ENCODE measurements at places on chromosomes 1 and 21.

GRCh38 chr21:46608672-46609111 lies 3.8 kb upstream of the S100B start:
- DNase-seq: no peak

- DNase-seq: no peak
Observed at GRCh38 chr1:50262436-50262835, 153.7 kb downstream of the ELAVL4 start.

GRCh38 chr1:222974496-222974895 lies 159.7 kb downstream of the DISP1 start:
- DNase-seq: no peak

DNA sequence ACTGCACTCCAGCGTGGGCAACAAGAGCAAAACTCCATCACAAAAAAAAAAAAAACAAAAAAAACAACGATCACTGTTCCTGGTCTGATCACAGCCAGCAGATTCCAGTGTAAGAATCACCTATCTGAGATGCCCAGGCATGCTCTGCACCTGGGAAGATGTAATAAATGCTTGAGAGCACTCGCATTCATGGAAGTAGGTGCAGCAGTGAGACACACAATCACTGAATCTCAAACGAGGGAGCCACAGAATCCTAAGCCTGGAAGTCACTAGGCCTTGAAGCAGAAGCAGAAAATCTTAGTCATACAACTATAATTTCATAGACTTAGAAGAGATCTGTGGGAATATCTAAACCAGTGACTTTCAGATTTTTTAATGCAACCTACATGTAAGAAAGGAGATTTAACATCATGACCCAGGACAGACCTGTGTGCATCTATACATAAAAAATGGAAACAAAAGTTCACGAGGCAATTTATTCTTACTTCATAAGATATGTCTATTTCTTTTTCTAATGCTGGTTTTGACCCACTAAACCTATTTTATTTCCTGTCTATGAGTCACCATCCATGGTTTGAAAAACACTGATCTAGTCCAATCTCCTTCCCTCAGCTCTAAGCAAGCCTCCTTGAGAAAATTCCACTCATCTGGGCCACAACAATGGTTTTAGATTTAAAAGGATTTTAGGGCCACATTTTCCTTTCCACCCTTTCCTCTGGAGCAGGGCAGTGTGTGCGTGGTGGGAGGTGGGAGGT lies 30.4 kb downstream of the RIMS3 start:
- DNase-seq: no peak

DNA sequence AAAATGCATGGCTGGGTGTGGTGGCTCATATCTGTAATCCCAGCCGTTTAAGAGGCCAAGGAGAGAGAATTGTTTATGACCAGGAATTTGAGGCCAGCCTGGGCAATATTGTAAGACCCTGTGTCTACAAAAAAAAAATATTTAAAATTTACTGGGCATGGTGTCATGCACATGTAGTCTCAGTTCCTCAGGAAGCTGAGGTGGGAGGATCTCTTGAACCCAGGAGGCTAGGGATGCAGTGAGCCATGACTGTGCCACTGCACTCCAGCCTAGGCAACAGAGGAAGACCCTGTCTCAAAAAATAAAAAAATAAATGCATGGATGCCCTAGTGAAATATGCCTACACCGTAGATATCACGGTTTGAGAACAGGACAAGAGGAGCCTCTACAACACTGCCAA lies 1331.2 kb upstream of the B3GALT2 start:
- DNase-seq: no peak

DNA sequence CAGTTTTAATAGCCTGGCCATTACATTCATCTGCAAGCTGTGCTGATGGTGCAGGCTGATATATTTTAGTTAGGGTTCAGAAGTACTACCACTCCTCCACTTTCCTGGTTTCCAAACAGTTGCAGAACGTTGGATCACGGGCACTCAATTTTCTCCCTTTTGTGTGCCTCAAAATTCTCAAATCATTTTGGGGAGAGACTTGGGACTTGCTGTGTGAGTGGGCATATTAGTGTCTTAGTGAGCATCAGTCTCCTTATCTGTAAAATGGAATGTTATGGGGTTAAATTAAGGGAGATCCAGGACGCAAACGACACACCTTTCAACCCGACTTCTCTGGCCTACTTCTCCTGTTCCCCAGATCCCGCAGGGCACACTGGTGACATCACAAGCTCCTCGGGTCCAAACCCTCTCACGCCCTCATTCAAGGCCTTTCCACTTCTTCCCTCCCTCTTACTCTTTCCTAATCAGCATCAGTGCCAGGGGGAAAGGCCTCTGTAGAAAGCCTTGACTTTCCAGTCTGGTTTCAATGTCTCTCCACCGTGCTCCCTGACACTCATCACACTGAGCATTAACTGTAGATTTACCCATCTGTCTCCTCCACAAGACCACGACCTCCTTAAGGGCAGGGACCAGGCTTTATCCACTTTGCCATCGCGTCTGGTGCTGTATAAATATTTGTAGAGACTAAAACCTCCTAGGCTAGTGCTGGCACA lies 1.2 kb downstream of the PIGP start:
- DNase-seq: no peak

GRCh38 chr21:29961291-29962027 lies 21.7 kb upstream of the GRIK1 start:
- DNase-seq: no peak

DNA sequence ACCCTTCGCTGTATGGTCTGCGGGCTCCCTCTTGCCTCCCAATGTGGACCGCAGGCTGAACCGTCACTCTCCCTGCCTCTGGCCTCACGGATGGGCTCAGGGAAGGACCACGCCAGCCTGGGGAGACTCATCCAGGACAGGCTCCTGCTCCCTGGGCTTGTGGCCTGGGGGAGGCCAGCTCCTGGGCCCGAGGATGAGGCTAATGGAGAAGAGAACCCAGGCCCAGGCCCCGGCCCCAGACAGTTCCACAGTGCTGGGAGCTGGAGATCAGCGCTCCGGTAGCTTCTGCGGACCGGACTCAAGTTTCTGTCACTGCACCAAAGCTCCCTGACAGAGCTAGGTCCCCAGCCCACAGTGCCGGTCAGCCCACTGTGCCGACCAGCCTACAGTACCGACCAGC lies 13.4 kb upstream of the PLEKHG5 start:
- DNase-seq: no peak

- DNase-seq: no peak
Observed at GRCh38 chr1:165536016-165536415, 7.8 kb upstream of the LRRC52 start.

DNA sequence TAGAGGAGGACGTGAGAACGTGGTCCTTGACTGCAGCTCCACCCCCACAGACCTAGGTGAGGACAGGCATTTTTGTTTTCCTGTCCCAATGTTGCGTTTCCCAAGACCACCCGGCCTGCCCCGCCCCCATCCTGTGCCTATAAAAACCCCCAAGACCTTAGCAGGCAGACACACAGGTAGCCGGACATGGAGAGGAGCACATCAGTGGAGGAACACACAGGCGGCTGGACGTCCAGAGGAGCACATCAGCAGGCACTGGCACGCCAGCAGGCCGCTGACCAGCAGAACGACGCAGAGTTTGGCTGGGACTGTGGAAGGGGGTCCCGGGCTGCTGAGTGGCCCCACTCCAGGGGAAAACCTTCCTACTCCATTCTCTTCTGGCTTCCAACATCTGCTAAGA lies 12.7 kb upstream of the HMGCL start:
- DNase-seq: no peak

- DNase-seq: no peak
Observed at GRCh38 chr1:43979528-43980254, 681 bp downstream of the B4GALT2 start.

All from hematopoietic multipotent progenitor cell (in vitro differentiated cells).